ENCODE measurements at places on chromosomes 11 and 22.

GRCh38 chr22:46025973-46026898 lies 49.3 kb upstream of the WNT7B start:
- no peak for DNase-seq

DNA sequence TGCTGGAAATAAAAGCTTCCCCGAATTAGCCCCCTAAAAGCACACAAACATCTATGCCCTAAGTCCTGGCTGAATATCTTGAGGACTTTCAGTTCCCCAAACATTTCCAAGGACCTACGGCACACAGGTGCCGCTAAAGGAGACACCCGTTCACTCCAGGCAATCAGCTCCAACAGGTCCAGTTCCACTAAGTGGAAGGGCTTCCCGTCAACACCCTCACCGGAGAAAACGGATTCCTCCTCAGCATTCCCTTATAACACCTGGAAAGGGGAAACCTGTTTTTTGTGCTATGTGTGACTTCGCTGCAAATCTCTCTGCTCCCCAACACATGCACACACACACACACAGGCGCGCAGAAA lies 3.9 kb downstream of the TENM4 start:
- no peak for DNase-seq

DNA sequence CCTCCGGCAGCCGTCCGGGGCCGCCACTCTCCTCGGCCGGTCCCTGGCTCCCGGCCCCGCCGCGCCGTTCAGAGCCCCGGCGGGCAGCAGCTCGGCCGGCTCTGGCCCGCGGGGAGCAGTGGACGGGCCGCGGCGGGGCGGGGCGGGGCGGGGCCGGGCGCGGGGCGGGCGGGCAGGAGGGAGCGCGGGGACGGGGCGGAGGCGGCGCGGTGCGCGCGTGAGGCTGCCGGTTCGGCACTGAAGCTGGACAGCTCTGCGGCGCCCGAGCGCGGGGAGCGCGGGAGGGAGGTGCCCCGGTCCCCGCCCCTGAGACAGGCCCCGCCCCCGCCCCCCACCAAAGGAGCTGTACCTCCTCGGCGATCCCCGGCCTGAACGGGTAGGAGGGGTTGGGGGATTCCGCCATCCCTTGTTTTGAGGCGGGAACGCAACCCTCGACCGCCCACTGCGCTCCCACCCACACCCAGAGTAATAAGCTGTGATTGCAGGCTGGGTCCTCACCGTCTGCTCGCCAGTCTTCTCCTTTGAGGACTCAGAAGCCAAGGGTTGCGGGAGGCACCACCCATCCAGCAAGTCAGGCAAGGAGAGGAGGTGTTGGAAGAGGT lies at the start of gene DRD2:
Gene DRD2 (minus strand): TSS at position 239 of the 602 bp plus-strand sequence. CDS start 50,747 bp downstream, outside the sequence.
- no peak for DNase-seq

DNA sequence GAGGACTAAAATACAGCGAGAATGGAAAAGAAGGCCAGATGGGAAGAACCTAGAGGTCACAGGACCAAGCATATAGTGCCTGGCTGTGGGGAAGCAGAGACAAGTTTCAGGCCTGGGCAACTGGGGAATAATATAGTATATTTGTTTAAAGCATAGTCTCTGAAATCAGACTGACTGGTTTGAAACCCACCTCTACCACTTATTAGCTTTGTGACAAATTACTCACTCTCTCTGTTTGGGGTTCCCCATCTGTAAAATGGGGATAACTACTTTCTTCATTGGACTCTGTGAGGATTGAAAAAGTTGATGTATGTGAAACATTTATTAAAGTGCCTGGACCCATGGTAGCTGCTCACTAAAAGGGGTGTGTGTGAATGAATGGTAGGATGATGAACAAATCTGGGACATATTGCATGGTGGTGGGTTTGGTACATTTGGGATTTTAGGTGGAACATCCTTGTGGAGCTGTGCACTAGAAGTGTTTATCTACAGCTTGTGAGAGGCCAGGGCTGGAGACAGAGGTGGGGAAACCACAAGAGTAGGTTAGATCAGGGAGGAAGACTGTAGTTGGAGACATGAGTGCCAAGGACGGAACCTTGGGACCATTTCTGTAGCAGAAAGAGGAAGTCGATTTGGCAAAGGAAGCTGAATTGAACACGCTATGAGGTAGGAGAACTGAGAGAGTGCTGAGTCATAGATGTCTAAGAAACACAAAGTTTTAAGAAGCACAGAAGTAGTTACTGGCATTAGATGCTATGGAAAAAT lies 52.6 kb downstream of the SWAP70 start:
- no peak for DNase-seq

- no peak for DNase-seq
Measured at GRCh38 chr11:45818961-45819605, 14.1 kb downstream of the SLC35C1 start.

DNA sequence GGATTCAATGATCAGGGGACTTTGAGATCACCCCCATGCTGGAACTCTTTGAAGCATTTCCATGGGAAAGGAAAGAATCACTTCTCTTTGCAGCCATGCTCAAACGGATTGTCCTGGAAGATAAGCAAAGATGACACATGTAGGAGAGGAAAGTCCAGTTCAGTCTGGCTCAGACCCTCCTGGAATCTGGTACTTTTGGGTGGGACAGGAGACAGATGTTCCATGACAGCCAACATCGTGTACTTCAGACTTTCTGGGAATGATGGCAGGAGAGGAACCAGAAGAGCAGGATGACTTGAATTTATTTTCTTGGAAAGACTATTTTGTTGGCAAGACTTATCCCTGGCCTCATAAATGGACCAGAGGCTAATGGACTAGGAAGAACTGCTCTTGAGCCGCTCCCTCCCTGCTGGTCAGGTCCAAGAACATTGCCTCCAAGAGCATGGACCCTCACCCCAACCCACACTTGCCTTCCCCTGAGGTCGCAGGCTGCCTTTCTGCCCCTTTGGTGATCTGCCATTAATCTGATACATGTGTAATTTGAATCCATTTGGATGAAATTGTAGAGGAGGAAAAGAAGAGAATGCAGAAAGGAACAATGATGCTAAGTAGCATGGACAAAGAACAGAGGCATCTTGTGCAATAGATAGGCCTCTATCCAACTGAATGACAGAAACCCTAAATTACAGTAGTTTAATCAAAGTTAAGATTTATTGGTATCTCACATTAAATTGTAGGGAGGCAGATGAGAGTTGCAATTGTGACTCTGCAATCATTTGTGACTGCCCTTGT lies 201.0 kb downstream of the SNX19 start:
- no peak for DNase-seq

DNA sequence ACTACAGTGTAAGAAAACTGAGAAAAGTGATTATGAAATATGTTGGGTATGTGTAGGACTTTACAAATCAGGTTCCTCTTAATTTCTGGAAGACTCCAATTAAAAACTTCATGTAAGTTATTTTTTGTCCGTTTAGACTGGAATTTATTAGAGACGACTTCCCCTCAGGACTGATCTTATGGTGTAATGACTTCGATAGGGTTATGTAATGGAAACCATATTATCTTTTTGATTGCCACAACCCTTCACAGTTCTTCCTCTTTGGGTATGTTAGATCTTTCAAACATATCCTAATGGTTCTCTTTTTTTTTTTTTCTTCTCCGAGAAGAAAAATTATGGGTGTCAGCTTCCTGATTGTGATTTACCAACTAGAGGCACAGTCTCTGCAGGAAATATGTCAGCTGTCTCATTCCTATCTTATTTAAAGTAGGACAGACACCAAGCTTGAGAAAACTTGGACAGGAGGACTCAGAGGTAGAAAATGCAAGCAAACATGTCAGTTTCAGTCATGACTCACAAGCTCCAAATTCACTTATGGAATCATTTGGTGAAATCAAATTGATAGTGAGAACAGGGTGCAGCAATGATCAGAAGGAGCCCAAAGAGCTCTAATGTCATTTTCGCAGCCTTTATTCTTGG lies 11.1 kb upstream of the LDLRAD3 start:
- no peak for DNase-seq

GRCh38 chr11:117713538-117713991 lies 83.5 kb downstream of the DSCAML1 start:
- DNase-seq = no peak

DNA sequence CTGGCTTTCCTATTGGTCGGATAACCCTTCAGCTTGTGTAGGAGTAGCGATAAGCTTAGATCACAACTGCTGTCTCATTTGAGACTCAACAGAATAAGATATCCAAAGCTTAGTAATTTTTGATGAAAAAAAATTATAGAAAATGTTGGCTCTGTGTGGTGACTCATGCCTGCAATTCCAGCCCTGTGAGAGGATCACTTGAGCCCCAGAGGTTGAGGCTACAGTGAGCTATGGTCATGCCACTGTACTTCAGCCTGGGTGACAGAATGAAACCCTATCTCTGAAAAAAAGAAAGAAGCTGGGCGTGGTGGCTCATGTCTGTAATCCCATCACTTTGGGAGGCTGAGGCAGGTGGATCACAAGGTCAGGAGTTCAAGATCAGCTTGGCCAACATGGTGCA lies 55.6 kb upstream of the RRM1 start:
- DNase-seq = no peak

DNA sequence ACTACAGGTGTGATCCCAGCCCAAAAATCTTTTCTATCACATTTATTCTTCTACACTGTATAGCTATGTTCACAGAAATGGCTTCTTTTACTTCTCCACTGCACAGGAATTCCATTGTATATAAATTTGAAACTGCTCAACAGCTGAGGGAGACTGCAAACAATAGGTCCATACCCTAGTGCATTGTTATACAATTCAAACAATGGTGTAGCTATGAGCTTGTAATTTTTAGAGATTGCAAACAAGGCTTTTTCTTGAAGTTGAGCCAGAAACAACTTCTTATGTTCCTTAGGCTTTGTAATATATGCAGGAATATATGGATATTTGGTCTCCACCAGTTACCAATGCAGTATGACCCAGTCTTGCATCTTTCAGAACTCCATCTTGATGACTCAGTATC lies 19.5 kb upstream of the SIK3 start:
- DNase-seq = no peak

DNA sequence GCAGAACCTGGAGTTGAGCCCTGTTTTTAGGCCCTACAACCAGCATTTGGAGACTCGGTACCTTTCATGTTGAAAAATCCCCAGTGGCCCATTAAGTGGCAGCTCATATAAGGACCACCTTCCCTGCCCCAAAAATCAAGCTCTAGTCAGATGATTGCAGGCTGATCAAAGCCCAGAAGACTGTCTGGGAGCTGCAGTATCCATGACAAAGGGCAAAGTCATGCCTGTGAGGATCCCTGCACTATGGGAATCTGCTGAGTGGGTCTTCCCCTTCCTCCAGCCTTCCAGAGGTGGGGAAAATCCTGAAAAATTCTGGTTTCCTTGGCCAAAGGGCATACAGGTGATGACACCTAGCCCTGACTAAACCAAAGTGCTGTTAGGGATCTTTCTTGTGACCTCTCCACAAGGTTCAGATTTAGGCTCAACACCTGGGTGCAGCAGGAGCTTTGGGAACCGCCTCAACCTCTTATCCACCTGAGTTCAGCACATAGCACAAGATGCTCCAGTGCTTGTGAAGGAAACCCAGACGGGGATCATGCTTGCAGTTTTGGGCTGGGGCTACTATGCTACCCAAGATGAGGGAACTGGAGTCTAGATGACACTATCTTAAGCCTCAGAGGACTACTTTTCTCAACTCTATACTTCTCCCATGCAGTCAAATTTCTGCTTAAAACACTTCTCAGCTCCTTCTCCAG lies 1.2 kb upstream of the TRIM3 start:
- no peak for DNase-seq

DNA sequence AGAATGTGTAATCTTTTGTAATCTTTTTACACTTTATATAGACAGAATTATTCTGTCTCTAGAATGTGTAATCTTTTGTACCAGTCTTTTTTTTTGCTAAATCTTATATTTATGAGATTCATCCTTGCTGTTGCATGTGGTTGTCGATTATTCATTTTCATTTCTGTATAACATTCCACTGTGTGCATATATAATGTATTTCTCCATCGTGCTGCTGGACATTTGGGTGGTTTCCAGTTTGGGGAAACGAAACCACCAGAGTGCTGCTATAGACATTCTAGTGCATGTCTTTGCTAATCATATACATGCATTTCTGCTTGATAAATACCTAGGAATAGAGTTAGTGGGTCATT lies 146.5 kb downstream of the GRIK4 start:
- DNase-seq = no peak

GRCh38 chr11:20783220-20783619 lies 113.8 kb downstream of the NELL1 start:
- DNase-seq = no peak

DNA sequence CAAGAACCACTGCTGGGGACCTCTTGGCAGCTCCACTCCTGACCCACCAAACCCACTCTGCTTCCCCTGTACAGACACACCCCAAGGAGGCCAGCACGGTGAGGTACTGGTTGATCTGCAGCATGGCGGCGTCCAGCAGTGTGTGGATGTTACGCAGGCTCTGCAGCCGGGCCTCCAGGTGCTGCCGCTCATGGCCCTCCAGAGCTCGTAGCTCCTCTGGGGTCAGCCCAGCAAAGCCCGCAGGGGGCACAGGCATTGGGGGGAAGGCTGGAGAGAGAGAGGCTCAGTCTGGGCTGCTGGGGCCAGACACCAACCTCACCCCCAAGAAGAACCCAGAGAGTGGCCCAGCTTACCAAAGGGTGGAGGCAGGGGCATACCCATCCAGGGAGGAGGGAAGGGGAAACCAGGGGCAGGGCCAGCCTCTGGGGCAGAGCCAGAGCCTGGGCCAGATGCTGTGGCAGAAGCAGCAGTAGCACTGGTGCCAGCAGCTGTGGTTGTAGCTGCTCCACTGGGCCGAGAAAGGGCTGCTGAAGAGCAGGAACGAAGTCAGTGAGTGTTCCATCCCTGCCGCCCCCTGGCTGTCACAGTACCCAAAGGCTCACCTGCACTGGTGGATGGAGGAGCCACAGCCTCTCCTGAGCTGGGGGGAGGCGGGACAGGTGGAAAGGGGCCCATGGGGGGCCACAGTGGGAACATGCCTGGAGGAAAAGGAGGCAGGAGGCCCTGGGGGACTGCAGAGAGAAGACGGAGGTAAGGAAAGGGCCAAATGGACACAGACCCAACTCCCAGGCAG lies 4.5 kb downstream of the SYVN1 start:
- DNase-seq = no peak
